DMS79 treated with DMSO at 0.1 percent for 48 hours (cell line): ENCODE measurements at places on chromosomes 16 and 17.

- no peak for DNase-seq
Measured at GRCh38 chr17:7186241-7186640, 7.1 kb upstream of the ASGR1 start.

DNA sequence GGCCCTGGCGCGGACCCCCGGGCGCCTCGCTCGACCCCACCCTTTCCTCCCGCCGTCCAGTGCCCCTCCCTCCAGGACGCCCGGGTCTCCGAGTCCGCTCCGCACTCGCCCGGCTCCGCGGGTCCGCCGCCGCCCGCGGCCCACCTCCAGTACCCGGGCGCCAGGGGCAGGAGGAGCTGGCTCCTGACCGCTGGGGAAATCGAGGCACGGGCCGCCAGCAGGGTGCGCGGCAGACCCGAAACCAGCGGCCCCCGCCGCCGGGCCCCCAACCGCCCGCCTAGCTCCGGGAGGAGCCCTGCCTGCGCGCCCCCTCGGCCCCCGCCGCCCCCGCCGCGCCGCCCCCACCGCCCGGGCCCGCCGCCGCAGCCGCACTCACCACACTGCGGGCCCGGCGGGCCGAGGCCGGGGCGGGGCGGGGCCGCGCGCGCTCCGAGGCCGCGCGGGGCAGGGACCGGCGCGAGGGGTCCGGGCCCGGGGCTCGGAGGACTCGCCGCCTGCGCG is 333 bp downstream of the MAFG start:
- no peak for DNase-seq

DNA sequence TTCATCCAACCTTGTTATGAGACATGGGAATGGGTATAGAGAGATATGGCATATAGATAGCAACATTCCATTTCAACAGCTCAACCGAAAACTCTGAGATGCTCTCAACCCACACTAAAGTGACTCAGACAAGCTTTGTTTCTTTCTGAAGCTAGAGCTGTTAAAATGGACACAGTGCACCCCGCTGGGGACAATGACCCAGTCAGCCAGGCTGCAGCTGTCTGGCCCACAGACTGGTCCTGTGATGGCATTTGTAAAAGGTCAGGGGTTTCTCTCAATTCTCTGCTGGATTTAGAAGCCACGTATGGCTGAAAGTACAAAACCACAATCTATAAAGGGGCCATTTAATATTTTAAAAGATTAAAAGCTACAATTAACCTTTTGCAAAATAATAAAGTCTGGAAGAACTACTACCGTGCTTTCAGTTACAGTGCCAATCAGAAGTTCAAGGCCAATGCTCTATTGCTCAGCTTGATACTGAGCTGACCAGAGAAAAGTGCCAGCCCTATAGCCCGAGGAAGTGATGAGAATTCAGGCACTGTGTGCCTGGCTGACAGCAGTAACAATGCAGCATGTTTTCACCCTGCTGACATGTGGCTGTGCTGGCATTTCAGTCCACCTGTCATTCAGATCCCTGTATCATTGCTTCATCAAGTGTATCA is 60.2 kb downstream of the TEX2 start:
- no peak for DNase-seq

DNA sequence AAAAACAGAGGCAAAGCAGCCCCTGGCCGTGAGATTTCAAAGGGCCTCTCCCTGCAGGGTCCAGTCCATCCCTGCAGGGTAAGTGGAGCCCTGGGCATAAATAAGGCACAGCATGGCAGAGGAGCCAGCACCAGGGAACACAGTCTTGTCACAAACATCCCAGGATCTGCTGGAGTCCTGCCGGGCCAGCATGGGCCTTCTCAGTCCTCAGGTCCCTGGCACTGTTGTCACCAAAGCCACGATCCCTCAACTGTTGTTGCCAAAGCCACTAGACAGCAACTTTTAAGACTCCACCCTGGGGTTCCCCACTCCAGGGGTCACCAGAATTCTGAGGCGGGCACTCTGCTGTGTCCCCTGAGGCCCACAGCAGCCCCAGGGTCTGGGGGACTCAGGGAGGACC is 47.8 kb upstream of the BAHCC1 start:
- DNase-seq: no peak

DNA sequence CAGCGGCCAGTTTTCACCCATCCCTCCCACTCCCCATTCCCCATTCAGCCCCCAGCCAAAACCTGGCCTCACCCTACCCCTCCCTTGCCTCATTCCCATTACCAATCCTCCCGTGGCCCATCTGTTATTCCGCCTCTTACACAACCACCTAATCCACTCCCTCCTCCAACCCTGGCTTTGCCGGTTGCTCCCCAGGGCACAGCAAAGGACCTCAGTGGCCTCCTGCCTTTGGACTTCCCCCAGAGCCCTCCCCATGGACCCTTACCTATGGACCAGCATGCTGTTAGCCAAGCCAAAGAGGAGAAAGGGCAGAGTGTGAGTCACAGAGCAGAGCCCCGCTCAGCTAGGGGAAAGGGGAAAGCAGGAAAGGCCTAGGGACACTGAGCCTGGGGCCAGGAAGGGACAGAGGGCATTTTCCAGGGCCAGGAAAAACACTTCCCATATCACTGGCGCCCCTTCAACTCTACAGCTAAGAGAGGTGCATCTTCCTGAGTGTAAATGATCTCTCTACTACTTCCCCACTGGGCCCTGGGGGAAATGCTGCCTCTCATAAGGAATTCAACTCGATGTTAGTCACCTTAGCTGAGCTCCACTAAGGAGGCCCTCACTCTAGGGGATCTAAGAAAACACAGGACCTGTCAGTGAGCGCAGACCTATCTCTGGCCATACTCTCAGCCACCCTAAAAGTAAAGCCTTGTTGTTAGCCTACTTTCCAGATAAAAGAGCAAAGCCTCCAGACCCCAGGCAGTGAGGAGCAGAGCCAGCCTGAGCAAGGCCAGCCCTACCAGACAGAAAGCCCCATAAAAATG is 10.6 kb downstream of the PEMT start:
- DNase-seq: no peak

DNA sequence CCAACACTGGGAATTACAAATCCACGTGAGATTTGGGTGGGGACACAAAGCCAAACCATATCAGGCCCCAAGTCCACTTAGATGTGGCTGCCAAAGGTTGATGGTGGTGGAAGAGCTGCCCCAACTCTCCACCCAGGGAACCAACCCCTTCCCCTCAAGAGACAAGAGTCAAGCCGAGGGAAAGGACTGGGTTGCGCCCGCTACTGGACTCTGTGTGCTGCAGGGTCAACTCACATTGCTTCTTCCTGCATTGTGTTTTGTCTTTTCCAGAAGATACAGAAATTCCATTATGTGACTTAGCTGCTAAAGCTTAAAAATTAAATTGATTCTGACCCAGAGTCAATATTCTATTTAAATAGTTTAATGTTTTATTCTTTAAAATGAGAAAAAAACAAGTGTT is 58.5 kb downstream of the ADAMTS18 start:
- no peak for DNase-seq

- DNase-seq: no peak
Measured at GRCh38 chr16:13902677-13903076, 17.3 kb upstream of the ERCC4 start.

DNA sequence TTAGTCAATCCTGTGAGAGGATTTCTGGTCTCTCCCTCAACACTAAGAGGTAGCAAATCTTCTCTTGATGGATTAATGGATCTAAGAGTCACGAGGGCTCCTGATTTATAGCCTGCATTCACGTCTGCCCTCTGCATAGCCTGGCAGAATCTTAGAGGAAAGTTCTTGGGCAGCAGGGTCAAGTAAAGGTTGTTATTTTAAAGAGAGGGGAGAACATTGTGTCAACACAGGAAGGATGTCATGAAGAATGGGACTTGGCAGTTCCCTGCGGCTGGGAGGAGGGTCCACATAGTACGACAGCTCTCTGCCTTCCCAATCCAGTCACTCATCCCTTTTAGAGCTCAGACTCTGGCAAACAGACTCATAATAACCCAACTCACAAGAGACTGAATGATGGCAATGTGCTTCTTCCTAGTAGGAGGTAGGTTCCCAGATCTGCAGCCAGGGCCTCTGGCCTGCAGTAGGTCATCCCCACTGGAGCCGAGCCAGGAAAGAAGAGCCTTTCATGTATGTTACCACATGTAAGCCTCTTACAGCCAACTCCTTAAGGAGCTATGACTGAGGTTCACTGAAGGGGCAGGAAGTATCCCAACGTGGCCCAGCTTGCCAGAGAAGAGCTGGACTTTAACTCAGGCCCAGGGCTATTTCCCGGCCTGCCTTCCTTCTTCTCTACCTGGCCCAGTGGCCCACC is 25.4 kb upstream of the RPTOR start:
- DNase-seq: no peak

- DNase-seq: no peak
Measured at GRCh38 chr17:20243524-20243923, 223.8 kb downstream of the LGALS9B start.

DNA sequence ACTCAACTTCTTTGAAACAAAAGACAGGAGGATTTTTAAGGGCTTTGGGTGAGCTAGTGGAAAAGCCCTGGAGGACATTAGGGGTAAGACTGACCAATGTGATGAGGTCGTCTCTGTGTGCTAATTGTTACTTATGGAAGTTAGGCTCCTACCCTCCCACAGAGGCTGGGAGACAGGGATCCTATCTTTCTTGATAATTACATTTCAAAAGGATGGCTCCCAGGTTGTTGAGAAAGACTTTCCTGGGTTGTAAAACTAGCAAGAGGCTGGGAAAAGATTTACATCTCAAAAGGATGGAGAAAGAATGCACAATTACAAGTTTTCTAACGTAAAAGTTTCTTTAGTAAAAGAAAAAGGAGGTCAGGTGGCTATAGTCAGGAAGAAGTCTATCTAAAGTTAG is 605.8 kb upstream of the GOT2 start:
- DNase-seq: no peak

GRCh38 chr17:35786941-35787432 is 8.5 kb downstream of the MMP28 start:
- DNase-seq: no peak

DNA sequence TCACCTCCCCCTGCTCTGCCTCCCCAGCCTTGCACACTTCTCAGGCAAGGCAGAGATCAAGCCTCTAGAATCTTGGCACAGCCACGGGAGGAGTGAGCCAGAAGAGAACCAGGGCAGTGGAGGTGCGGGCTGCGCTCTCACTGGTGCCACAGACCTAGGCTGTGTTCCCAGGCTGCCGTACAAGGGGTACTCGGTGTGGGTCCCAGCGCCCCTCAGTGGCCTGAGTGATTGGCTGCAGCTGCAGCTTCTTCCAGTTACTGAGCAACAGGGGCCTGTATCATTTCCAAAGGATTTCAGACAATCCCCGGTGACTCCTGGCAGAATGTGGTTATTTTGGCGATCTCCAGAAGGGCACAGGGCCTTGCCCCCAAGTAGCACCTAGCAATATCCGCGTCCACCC is 1852.1 kb downstream of the TP53TG3F start:
- no peak for DNase-seq

GRCh38 chr17:66076546-66077190 is 115.3 kb downstream of the CEP112 start:
- no peak for DNase-seq

DNA sequence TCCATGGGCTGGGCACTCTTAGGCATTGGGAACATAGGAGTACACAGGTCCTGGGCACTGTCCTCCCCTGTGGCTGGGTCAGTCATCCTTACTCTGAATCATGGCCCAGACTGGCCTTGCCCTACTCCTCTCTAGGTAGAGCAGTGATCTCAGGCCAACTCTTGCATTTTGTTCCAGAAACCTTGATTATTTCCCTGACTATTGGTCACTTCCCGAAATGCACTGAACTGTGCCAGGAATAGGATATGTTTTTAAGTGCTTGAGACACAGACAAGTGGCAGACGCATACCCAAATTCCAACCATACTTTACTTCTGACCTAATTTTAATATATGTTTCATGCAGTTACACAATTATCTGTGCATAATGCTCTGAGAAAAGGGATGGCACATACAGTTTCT is 10.3 kb downstream of the KRABD2 start:
- DNase-seq: no peak

GRCh38 chr16:57632568-57632967 is 4.1 kb downstream of the ADGRG1 start:
- no peak for DNase-seq

DNA sequence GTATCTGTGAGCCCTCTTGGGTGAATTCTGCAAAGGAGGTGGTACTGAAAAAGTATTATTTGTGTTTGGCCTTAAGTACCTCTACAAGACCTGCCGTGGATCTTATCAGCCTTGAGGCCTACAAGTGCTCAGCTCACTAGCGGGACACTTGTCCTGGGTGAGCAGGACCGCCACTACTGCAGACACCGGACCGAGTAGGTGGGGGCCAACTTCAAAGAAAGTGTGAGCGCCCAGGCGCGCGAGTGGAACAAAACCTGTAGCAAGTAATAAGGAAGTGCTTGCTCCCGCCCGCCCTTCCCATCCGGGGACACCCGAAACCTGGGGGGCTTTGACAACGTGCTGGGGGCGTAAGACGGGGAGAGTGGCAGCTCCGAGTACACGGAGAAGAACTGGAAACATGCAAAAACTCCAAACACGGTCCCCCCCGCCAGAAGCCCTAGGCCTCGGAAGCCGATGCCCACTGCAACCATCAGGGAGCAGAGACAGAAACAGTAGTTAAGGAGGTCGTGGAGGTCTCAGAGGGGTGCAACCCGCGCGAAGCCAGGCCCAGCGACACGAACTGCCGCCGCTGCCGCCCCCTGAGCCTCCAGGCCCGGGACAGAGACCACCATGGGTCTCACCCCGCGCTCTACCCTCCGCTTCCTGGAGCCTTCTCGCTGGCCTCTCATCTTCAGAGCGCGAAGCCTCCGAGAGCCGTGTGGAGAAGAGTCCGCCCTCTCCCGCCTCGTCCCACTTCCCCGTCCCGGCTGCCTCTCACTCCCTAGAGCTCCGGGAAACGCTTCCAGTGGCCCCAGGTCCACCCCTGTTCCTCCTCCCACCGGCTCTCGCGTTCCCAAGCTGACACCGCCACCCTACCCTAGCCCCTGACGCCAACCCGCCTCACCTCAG is 537 bp downstream of the CNOT1 start:
- DNase-seq: peak; percentile 14

GRCh38 chr16:75573955-75574354 is 7.8 kb downstream of the GABARAPL2 start:
- no peak for DNase-seq

DNA sequence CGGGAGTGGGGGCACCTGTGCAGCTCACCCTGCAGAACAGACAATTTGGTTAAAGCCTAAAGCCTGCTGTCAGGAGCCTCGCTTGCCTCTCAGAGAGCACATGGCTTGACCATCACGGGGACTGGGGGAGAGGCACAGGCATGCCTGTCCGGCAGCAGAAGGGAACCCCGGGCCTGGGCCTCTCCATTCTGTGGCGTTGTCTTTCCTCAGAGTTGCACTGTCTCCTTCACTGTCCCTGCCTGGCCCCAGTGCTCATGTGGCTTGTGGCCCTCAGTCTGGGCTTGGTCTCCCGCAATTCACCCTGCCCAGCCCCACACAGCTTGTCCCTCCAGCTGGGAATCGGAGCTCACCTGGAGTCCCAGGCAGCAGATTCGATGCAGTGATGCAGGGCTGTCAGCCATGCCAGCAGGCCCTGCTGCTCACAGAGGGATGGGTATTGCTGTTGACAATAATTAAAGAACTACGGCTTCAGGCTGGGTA is 189.9 kb downstream of the SEC14L1 start:
- DNase-seq: no peak

- no peak for DNase-seq
Measured at GRCh38 chr17:10018461-10018891, 113.4 kb upstream of the RCVRN start.

- DNase-seq: peak; percentile 66
Measured at GRCh38 chr17:47315451-47316266, 8.1 kb upstream of the EFCAB13 start.

GRCh38 chr17:48626245-48627117 is at the start of gene HOXB9:
TSS of gene HOXB9 (minus strand) at chr17:48626358. CDS start at chr17:48626269, 89 bp downstream.
- peak; percentile 31 for DNase-seq
